A549 (cell line): ENCODE measurements at places on chromosomes 6 and 20.

DNA sequence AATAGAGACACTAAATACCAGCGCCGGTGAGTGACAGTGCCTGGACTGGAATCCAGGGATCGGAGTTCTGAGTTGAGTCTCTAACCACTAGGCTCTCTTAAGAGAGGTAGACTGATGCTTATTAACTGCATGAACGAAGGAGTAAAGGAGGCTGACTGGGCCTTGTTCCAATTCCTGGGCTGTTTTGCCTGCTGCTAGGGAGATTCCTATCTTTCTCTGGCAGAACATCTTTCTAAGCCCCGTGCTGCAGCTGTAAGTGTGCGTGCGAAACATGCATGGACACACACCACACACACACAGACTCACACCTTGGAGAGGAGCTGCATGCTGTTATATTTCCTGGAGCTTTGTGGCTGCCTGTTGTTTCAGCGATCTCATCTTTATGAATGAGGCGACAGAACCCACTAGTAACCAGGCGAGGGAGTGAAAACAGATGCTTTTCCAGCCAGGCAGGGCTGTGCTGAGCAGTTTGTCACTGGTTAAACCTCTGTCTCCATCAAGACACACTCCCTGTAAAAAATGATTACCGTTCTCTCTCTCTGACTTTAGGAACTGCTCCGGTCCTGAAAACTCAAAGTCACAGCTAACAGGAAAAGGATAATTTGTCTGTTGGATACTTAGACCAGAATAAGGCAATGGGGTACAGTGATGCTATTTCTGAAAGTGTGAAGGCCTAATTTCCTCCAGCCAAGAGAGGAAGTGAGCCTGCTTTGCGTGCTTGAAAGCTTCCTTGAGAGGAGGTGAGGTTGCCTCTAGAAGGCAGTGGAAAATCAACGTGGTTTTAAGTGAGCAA, 157.4 kb upstream of the ZNF217 start:
- DNase-seq: no peak

DNA sequence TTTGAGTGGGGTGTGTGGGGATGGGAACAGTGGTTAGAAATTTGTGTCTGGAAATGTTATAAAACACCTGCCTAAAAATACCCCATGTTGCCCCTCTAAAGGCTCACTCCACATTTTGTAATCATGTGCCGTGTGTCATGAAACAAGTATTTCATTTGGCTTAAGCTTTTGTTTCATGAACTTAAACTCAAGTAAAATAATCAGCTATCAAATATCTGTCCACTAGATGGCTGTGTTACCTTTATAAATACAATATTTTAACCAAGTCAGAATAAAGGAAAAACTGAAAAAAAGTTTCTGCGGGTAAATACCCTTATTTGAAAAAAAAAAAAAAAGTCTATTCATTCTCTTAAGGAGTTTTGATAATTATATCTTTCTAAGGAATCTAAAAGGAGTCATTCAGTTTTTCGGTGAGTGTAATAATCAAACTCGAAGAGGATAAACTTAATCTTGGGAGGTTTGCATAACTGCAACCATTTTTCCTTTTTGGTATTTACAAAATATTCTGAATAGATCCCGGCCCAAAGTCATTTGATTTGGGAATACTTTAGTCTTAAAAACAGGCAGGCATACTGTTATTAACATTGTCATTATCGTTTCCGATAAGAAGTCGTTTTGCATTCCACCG, 29.9 kb upstream of the MTRF1L start:
- no peak for DNase-seq

DNA sequence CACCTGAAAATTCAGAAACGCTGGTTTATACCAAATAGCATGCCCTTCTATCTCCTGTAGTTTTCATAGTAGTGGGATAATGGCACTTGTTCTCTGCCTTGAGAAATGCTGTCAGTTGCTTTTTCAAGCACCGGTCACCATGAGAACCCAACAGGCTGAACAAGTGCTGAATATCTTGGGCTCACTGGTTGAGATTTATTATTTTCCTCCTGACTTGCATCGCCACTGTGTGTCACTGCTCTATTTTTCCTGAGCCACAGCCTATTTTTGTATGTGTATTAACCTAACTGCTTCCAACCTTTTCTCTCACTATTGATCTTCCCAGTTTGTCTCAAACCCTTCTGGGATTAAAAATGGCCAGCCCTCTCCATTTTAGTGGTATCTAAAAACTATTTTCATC, 71.9 kb downstream of the OPN5 start:
- DNase-seq: no peak

GRCh38 chr6:33975661-33976436, 170.0 kb downstream of the GRM4 start:
- no peak for DNase-seq

GRCh38 chr6:41704028-41704427, 31.4 kb downstream of the TFEB start:
- DNase-seq: no peak

DNA sequence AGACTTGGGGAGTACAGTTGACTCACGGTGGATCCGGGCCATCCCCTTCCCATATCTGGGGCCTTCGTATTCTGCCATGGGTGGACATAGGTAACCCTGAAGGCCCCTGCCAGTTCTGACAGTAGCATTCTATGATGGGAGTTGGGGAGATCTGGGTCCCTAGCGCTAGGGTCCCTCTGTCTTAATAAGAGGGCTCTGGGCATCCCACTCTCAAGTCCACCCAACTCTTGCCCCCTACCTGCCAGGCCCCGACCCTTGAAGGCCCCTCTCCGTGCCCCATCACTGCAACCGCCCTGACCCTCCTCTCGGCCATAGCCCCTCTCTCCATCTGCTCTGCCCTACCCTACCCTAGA, 6.5 kb upstream of the CAPN11 start:
- DNase-seq: no peak

DNA sequence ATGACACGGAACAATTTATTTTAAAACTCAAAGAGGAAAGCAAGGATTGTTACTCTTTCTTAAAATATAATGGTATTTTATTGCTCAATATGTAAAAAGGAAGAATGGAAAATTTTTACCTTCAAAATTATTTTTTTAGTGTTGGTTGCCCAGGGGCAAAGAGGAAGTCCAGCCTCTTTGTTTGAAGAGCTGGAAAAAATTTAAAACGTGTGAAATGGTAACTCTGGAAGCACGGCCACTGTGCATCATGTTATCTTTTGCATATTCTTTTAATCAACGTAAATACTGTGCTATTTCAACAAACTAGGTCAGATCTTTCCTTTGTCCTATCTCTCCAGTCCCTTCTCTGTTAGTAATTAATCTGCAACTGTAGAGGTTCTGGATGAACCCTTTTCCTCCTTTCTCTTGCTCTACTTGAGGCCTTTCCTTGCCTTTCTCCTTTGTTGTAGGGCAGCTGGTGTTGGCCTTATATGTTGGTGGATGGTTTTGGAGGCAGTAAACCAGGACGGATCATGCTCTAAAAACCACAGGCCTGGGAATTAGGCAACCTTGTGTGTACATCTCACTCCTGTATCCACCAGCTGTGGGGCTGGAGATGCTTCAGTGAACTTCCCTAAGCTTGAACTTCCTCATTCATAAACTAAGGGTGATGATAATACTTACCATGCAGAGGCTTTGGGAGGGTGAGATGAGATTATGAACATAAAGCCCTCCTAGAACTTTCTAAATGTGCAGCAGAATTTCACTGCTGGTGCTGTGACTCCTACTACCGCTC, 143.3 kb downstream of the PRL start:
- DNase-seq: no peak

GRCh38 chr6:148169706-148170105, 172.9 kb upstream of the SASH1 start:
- no peak for DNase-seq

DNA sequence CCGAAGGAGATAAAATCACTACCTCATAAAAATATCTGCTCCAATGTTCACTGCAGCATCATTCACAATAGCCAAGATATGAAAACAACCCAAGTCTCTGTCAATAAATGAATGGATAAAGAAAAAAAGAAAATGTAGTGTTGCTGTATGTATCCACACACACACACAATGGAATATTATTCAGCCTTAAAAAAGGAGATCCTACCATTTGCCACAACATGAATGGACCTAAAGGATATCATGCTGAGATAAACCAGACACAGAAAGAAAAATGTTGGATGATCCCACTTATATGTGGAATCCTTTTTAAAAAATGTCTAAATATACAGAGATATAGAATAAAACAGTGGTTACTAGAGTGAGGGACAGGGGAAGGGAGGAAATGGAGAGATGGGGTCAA, 192.2 kb upstream of the TAB2 start:
- DNase-seq: no peak

- DNase-seq: peak; percentile 2
These were observed 160.0 kb upstream of the PLN start for GRCh38 chr6:118387921-118388701.

- DNase-seq: no peak
These were observed 1.2 kb downstream of the ZNF335 start for GRCh38 chr20:45970646-45971424.

DNA sequence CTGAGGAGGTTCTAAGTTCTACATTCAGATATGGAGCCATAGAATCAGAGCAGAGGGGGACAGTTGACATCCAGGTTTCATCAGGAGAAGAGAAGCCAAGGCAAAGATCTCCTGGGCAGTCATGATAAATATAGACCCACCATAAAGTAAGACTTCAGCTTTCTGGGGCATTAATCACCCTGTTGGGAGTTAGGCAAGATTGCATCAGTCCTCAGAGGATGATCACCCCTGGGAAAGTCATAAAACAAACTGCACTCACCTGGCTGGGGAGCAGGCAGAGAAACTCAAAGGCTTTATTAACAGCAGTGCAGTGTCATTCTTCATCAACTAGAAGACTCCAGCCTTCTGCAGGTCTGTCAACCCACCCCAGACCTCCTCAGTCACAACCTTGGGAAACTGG, 301.3 kb upstream of the JARID2 start:
- DNase-seq: no peak

DNA sequence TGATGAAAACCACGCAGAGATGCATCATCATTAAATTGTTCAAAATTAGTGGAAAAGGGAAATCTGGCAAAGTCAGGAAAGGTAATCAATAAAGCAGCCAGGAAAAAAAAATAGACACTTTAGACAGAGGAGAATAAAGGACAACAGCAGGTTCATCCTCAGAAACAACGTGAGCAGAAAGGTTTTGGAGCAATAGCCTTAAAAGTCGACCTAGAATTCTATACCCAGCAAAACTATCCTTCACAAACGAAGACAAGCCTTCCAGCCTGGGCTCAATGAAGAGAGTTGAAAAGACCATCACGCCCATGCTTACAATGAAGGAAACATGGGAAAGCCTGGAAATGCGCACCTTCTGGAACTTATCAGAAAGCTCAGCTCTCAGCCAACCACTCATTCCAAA, 24.7 kb upstream of the CHRNA4 start:
- no peak for DNase-seq

DNA sequence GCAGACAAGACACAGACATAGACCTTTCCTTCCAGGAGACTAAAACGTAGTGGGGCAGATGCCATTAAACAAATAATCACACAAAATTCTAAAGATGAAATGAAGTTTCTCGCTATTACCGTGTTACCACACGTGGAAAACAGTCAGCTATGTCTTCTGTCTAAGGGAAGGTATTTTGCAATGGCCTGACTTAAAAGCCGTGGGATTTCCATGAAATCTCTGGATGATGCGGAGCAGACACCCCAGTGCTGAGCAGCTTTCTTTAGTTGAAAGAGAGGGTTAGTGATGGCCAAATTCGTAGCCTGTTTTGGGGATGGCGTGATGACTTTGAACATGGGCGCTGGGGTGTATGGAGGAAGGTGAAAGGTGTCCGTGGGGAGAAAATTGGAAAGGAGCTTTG, 281.8 kb downstream of the NRN1 start:
- DNase-seq: no peak

GRCh38 chr6:143136647-143137046, 76.0 kb downstream of the AIG1 start:
- DNase-seq: no peak

DNA sequence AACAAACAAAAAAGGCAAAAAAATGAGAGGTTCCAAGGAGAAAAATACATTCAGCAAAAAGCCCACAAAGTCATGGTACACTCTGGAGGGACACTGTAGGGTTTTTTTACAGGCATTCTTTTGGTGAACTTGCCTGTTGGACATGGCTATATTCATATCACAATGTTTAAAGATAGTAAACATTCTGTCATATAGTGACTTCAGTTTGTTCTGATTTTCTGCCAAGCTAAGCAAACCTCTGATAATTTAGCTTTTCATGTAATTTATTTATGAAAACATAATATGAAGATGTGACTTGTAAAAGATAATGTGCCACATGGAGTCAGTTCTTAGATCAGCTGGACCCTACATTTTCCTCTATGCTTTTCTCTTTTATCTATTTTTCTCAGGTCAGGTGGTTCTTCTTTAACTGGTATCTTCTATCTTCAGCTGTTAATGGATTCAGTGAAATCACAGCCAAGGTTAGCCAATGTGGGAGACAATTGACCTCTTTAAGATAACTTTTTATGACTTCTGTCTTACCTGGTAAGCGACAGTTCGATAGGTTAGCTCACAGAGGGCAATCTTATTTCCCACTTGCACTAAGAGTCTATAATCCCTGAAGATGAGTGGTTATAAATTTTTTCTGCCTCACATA, 87.9 kb downstream of the ADGRB3 start:
- no peak for DNase-seq

DNA sequence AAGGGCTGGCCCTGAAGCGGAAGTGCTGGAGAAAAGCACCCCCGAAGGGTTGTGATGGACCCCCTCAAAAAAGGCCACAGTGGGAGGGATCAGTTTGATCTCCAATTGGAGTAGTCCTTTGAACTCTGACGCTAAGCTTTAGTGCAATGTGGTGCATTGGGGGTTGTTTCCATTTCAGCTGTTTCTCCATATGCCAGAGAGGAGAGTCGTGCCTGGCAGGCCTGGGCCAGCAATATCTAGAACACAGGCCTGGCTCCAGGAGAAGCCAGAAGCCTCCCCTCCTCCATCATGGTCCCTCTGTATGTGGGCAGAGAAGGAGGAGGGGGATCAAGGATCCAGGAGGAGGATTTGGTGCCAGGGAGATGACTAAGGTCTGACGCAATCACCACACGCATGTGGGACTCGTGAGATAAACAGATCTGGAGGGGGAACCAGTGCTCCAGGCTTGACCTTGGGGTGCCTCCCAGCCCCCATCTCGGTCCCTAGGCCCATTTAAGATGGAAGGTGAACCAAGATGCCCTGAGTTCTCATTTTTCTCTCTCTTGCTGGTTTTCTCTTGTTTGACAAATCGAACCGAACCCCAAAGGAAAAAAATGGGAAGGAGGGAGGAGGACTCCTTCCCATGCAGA, 517.4 kb upstream of the JARID2 start:
- no peak for DNase-seq

DNA sequence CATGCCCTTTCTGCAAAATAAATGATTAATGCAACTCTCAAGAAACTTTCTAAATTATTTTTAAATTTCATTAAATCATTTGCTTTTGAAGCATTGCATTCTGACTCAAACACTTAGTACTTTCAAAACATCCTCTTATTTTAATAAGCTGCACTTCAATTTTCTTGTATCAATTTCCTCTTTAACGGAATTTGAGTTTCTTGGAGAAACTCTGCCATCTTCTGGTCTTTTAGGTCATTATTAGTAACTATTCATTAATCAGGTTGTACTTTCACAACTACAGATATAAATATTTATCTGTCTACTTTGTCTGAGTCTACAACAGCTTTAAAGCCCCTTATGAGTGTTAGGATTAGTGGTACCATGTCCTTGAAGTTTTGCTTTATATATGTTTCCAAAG, 30.2 kb downstream of the TMX4 start:
- DNase-seq: no peak

- peak; percentile 84 for DNase-seq
These were observed 38.2 kb downstream of the KIAA1755 start for GRCh38 chr20:38222231-38222922.
